ENCODE measurements at places on chromosomes 11 and 22.

GRCh38 chr22:39241794-39242594 is 2.8 kb downstream of the PDGFB start:
- peak; percentile 57 for DNase-seq

- no peak for DNase-seq
Measured at GRCh38 chr11:64306876-64307622, 1.7 kb downstream of the ESRRA start.

DNA sequence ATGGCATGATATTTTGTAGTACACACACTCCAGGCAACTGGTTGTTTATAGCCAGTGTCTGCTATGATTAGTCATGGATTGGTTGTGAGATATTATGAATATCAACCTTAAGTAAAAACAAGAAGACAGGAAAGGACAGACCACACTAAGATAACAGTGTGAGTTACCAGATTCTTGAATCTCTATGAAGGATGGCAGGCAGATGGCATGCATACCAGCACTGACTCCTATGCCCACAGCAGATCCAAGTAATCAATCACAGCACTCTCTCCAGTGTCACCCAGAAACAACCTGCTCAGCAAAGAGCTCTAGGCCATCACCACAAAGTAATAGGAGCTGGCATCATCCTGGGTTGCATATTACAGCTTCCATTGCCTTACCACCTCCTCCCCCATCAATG is 116.6 kb downstream of the GALNT18 start:
- DNase-seq: no peak

- no peak for DNase-seq
Measured at GRCh38 chr11:104624021-104624420, 274.2 kb downstream of the CASP12 start.

- no peak for DNase-seq
Measured at GRCh38 chr11:117160826-117161225, 16.7 kb downstream of the PAFAH1B2 start.

- no peak for DNase-seq
Measured at GRCh38 chr11:72617080-72617762, 57.0 kb downstream of the PDE2A start.

DNA sequence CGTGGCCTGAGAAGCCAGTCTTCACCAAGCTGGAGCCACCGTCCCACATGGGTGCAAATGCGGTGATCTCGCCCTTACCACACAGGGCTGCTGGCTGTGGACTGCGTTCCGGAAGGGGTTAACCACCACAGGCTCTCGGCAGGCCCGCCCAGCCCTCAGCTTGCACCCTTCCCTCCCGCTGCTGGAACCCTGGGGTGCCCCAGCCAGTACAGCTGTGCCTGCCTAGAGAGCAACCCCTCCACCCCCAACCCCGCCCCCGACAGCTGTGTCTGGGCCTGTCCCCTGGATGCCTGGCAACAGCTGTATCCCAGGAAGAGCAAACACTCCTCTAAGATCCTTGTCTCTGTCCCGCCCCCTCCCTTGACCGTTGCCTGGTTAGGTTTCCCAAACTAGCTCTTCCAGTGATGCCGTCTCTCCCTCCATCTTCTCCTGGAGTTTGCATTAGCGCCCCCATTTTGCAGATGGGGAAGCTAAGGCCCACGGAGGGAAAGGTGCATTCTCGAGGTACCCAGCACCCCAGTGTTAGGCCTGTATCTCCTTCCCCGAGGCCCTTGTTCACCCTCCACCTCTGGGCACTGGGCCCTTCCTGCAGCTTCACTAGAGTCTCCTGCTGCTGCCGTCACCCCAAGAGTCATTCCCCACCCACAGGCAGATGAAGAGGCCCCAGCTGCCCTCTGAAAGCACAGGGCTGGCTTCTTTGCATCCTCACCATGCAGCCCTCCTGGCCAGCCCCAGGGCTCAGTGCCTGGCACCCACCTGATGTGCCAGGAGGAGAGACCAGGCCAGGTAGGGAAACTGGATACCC is 12.6 kb upstream of the COX8A start:
- no peak for DNase-seq

DNA sequence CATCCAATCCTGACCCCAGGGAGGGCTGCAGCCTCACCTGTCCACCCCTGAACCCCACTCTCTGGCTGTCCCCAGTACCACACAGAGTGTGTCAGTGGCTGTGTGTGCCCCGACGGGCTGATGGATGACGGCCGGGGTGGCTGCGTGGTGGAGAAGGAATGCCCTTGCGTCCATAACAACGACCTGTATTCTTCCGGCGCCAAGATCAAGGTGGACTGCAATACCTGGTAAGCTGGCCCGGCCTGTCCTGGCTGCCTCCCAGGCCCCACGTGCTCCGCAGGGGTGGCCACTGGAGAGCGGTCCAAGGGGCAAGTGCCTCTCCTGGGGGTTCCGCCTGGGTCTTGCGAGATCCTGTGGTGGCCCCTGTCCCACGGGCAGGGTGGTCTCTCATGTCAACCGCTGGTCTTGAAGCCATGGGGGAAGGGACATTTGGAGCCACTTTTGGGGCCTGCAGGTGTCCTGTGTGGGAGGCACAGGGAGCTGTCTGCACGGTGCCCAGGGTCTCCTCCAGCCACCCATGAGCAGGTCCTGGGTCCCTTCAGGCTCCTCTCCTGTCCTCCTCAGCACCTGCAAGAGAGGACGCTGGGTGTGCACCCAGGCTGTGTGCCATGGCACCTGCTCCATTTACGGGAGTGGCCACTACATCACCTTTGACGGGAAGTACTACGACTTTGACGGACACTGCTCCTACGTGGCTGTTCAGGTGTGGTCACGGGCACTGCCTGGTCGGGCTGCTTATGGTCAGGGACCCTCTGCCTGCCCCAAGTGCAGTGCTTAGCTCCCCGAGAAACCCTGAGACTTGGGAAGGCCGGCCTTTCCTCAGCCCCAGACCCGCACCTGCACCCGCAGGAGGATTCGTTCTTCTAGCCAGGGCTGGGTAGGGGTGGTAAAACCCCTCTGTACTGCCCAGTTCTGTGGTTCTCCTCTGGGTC is 11.8 kb downstream of the MUC2 start:
- DNase-seq: no peak

DNA sequence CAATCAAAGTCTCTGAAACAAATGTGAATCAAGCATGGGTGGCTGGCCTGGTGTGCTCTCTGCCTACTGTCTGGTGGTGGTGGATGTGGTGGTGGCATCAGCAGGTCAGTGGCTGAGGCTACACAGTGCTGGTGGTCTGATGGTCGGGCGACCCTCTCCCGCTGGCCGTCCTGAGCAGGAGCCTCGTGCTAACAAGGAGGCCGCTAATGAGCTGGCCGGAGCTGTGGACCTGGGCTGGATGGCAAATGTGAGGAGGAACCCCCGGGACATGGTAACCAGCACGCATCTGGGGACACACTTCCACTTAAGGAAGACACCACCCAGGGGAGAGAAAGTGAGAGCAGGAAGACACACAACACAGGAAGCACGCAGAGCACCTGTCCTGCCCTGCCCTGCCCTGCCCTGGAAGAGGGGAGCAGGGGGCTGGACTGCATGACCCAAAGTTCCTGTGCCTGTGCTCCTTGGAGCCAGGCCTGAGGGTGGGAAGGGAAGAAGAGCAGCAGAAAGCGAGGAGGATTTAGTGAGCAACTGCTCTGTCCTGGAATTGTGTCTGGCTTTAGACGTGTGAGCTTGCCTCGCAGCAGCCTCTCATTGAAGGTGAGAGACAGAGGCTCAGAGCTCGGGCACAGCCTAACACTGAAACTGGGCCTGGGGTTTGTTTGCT is 23.7 kb downstream of the SLC37A2 start:
- DNase-seq: no peak

DNA sequence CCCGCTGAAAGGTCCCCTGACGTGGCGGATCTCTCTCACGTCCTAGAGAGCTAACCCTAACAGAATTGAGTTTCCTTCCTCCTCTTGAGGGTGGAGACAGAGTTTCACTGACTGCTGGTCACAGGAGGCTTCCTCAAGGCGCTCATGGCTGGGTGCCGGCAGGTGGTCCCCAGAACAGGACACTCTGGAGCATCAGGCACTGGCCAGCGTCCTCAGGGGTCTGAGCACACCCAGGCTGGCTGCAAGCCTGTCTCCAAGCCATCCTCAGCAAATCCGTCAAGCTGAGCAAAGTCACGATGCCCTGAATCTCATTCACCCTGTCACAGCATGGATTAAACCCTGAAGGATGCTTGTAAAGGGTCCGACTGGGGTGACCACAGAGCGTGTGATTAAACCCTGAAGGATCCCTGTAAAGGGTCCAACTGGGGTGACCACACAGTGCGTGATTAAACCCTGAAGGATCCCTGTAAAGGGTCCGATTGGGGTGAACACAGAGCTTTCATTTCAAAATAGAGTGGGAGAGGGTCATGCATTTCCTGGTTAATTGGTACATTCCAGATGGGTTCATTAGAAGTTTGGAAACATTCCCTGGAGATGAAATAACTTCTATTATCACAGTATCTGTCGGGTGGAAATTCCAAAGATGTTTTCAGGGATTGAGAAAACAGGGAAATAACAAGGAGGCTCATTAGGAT is 473.0 kb downstream of the BRD1 start:
- DNase-seq: no peak

- DNase-seq: no peak
Measured at GRCh38 chr22:23233752-23234408, 53.6 kb downstream of the BCR start.

- DNase-seq: peak; percentile 65
Measured at GRCh38 chr22:22558972-22559603, at the start of gene PRAME. Gene PRAME, minus strand, starts transcription at chr22:22559265. Its CDS starts 2,433 bp downstream, at chr22:22556832.

GRCh38 chr11:14460147-14460546 is 39.5 kb downstream of the COPB1 start:
- DNase-seq: no peak

All from activated CD4-positive, alpha-beta T cell treated with anti-CD3 and anti-CD28 coated beads, Interleukin-2, amount 50 U/mL, for 1 hour (primary cell).